ENCODE measurements at places on chromosomes 16 and 17.

DNA sequence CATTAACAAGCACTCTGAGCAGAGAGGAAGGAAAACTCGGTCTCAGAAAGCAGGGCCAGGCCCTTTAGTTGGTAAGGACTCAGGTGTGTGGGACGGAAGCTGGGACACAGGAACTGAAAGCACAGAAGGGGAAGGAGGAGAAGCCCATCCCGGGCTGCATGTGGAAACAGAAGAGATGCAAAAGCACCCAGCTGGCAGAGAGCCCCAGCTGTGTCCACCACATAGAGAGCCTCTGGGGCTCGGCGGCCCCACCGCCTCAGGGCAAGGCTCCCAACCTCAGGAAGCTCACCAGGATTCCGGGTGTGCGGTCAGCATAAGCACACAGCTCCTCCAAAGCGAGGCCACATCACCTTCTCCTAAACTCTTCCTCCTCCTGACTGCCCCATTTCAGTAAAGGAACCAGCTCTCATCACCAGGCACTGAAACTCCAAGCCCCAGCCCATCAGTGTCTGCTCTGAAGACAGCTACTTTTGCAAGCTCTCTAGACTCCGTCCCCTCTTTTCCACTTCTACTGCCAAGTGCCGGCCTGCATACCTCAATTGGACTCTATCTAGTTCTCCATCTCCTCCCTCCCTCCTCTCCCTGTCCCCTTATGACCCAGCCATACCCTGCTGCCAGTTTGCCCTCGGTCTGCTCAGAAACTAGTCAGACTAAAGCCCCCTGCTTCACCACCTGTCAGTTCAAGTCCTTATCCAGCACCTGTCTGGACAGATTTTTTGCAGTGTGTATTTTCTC lies 6.0 kb downstream of the ST3GAL2 start:
- no peak for DNase-seq

DNA sequence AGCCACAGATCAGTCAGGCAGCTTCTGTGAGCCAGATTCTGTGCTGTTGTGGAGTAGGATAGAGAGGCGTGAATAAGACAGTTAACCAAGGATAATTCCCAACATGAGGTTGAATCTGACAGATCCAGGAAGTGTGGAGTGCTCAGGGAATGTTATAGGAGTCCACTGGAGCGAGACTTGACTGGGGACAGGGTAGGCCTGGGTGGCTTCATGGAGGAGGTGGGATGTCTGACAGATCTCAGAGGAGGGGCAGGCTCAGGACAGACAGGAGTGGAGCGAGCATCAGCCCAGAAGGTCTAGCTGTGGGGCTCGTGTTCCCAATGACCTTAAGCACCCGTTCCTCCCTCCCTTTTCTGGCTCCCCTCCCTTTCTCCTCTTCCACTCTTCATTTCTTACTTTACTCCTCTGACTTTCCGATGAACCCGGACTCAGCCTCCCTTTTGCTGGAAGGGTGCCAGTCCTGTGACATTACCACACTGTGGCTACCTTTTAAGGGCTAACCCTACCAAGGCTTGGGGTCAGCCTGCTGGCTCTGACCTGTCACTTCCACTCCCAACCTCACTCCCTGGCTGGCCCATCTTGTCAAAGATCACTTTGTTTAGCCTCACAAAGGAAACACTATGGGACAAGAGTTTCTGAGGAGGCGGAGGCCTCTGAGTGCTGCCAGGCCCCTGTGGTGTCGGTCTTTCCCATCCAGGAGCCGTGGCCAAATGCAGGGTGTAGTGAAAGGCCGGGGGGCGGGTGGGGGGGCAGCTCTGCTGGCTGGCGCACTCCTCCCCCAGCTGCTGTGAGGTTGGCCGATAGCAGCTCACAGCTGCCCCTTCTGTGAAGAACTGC lies 28.5 kb upstream of the EFCAB13 start:
- DNase-seq, result no peak

DNA sequence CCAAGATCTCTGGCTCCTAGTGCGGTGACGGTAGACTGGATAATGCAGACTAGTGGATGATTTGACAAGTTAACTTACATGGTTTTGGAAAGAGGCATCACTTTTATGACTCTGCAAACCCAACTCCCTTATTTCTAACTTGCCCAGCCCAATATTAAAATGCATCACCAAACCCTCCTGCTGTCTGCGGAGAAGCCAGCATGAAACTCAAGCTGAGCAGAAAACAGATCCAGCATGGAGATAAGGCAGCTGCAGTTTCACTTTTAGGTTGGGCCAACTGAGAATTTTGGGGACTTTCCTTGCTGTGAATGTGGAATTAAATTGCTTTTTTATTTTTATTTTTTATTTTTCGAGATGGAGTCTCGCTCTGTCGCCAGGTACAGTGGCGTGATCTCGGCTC lies 27.8 kb downstream of the CDH1 start:
- peak; percentile 35 for DNase-seq

DNA sequence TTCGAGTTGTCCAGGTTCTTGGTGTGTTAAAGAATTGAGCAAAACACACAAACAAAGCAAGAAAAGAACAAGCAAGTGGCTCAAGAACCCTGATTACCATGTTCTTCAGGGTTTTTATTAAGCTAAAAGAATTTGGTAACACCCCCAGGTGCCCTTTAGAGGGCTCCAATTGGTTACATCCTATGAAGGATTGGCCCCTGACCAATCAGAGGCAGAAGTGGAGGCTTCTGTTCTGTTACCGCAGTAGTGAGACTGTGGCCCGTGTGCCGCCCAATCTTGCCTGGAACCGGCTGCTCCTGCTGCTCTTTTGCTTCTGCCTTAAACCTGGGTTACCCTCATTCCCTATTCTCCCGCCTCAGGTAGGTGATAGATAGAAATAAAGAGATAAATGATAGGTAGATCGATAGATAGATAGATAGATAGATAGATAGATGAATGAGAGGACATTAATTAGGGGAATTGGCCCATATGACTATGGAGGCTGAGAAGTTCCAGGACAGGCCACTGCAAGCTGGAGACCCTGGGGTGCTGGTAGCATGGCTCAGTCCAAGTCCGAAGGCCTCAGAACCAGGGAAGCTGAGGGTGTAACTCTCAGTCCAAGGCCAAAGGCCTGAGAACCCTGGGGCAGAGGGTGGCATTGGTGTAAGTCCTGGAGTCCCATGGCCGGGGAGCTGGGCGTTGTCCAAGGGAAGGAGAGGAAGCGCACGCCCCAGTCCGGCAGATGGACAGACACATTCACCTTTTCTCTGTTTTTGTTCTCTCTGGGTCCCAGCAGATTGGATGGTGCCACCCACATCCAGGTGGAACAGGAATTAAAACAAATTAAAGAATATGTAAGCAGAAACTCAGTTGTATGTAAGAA lies 3.5 kb upstream of the CA5A start:
- DNase-seq, result no peak

DNA sequence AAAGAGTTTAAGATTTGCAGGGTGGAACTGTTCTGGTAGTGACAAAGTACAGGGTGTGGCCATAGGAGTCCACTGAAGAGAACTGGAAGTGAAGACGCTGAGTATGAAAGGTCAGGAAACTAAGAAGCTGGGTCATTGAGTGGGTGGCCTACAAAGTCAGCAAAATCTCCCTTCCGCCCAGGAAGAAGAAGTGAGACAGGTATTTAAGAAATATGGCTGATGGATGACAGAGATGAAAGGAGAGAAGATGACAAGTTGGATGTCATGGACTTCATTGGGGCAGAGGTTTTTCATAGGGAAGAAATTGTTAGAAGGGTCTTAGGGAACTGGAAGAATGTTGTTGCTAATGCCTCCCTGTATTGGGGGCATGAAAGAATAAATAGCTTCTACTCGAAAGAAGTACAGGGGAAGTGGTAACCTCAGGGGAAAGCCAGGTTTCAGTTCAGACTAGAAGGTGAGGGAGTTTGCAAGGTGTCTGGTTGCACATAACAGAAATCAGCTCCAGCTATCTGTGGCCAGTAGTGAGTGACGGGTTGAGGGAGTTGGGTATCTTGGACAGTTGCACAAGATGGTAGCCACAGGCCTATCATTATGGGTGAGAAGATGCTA lies 33.6 kb upstream of the MED13 start:
- DNase-seq, result peak; percentile 7

DNA sequence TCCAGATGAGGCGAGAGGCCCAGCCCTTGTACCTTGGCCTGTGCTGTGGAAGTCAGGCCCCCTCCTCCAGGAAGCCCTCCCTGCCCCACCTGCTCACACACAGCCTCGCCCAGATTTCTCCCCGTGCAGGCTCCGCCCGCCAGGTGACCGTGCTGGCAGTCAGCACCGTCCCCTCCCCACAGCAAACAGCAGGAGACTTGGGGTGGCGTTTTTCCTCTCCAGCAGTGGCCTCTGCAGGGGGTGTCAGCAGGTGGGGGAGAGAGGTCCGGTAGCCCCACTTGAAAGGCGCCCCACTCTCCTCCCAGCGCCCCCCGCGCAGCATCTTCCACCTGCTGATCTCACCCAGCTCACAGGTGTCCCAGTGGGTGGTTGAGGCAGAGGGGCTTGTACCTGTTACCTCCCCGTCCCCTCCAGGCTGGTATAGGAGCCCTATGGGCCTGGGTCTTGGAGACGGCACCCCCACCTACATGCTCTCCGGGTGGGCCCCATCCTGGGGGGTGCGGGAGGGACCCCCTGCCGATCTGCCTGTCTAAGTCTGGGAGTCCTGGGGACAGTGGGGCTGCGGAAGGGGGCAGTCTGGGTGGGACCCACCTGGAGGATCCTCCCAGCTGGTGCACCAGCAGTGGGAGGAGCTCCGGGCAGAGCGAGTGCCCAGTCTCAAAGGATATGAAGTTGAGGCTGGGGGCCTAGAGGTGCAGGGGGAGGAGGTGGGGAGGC lies 4.2 kb upstream of the C1QTNF8 start:
- no peak for DNase-seq

DNA sequence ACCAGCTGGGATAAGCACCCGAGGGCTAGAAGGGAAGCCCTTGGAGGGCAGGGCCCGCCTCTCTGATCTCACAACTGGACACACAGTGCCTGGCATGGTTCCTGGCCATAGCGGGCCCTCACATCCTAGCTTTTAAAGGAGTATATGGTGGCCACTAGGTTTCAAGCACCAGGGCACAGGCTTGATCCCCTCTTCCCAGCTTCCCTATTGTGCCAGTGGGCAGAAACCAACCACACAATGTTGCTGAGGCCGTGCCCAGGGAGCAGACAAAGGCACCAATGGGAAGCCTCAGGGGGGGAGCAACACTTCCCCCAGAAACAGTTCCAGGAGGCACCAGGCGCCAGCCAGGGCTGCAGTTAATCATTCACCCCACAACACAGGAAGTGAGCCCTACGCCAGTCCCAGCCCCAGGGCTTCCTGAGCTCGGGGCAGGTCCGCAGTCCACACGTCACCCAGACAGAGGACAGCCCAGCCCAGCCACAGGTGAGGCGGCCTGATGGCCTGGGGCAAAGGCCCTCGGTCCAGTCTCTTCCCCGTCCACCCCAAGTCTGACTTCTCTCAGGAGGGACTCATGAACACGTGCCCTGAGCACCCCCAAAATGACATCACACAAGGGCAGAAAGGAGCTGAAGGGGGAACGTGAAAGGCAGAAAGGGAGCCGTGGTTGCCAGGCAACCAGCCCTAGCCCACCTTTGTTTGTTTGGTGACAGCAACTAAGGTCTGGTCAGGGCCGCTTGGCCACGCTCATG lies 12.8 kb downstream of the SMIM5 start:
- DNase-seq, result peak; percentile 23

- no peak for DNase-seq
Measured at GRCh38 chr16:86010680-86011141, 111.7 kb downstream of the IRF8 start.

- peak; percentile 96 for DNase-seq
Measured at GRCh38 chr16:2682209-2683021, at the start of gene KCTD5. KCTD5 (plus strand) TSS chr16:2682523; CDS start chr16:2682549, 26 bp downstream.

DNA sequence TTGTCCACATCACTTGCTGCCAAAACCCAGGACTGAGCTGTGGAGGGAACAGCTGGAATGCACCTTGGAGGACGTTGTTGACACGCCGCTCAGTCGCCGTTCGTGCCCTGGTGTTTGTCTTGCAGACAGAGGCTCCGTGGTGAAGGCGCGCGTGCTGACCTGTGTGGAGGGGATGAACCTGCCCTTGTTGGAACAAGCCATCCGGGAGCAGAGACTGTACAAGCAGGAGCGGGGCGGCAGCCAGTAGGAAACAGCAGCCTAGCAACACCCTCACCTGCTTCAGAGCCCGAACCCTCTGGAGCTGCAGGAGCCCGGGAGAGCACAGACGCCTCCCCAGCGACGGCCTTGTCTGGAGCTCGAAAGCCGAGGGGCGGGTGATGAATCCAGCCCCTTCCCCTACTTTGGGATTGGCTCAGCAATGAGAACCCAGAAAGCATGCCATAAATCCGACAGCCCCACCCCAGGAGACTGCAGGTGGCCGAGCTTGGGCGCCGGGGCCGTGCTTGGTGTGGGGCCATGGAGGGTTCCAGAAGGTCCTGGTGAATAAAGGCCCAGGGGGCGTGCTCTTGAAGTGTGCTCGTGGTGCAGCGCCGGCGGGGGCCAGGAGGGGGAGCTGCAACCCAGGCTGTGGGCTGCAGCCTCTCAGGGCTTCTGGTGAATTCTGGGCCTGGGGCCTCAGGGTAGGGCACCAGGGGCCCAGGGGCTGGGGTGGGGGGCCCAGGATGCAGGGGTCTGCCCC lies 470 bp upstream of the CDK3 start:
- DNase-seq, result peak; percentile 56

DNA sequence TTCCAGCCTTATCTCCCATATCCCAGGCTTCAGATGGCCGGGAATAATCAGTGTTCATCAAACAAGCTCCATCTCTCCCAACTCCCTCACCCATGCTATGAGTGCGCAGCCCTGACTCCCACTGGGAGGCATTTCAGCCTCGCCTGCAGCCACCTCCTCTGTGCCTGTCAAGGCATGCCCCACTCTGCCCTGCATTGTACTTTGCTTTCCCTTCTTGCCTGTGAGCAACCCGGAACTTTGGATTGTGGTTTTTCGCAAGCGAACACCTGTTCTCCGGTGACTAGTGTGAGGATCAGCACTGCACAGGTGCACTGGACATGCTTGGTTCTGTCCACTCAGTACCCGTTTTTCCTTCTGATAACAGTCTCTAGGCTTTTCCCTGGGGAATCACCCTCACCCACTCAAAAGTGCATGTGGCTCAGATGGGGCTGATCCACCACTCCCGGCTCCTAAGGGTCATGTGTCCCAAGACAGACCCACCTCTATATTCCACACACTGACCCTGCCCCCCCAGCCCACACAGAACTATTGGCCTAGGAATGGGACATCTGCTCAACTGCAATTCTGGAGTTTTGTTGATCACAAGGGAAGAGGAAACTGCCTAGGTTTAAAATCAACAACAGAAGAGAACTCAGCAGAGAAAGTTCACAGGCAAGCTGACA lies 9.1 kb downstream of the CHST6 start:
- no peak for DNase-seq

DNA sequence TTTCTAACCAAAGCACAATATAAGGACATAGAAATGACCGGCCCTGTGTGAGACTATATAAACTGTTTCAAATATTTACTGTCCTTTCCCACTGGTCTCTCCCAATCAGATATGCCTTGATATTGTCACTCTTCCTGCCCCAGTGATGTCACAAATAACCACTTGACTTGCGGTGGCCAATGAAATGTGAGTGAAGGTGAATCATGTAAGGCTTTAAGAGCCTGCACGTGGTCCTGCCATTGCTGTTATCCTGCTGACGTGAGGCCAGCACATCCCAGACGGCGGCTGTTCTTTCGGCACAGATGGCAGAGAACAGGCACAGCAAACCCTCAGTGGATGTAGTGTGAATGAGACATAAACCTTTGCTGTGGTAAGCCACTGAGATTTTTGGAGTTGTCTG lies 5.4 kb upstream of the KLHL11 start:
- no peak for DNase-seq

- no peak for DNase-seq
Measured at GRCh38 chr17:39927929-39928857, 661 bp downstream of the LRRC3C start.

- DNase-seq, result no peak
Measured at GRCh38 chr16:72877374-72878028, 170.4 kb downstream of the ZFHX3 start.

GRCh38 chr16:56347166-56347565 lies 78.2 kb downstream of the AMFR start:
- DNase-seq, result no peak

GRCh38 chr16:14576532-14576931 lies 53.5 kb downstream of the PARN start:
- DNase-seq, result no peak
